ENCODE measurements at places on chromosomes 11 and 22.

- no peak for DNase-seq
Measured at GRCh38 chr11:44016131-44016530, 31.6 kb upstream of the ACCSL start.

DNA sequence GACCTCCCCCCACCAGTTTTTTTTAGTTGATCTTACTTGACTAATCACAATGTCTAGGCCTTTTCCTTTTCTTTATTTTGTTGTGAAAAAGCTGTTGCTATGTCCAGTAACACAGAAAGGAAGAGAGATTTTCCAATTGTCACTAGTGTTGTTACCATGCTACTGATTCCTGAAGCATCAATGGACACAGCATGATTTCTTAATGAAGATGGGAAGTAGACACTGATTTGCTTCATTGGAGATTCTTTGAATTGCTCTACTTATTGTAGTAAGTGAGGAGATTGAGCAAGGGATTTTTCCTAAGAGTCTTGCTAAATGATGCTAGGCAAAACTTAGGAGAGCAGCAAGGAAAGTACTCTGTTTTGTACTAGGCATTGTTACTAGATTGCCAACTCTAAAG, 4.6 kb downstream of the AASDHPPT start:
- no peak for DNase-seq

- DNase-seq = peak; percentile 29
Measured at GRCh38 chr11:986270-986951, 50.1 kb downstream of the MUC6 start.

GRCh38 chr11:92790926-92791616, 178.4 kb upstream of the MTNR1B start:
- no peak for DNase-seq

DNA sequence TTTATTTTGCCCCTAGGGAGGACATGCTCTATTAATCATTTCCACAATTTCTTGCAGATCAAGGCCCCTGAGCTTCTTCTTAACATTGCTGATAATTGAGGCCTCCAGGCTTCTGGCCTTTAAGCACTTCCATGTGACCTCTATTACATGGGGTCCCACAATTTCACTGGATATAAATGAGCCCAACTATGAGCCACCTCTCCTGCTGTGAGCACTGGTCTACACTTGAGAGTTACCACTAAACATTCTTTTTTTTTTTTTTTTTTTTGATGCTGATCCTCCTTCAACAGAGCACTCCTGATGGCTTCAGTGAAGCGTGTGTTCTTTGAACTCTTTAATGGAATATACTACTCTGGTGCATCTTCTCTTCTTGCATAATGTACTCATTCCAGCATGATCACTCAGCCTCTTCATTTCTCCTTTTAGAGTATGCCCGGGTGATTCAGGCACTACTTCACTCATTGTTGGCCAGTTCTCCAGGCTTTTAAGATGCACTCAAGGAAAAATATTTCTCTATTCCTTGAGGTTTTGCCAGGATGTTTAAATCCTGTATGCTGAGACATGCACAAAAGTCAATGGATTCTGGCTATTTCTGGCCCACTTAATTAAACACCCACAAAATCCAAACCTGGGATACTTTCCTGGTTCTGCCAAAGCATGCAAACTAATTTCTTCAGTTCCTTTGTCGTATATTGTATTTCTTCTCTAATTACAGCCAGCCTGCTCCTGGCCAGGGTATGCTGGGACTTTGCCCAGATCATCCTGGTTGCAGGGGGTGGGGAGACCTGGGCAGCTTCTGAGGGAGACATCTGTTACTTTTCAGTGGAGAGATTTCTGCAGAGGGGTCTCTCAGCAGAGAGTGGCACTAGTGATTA, 257.8 kb upstream of the LUZP2 start:
- DNase-seq = no peak

DNA sequence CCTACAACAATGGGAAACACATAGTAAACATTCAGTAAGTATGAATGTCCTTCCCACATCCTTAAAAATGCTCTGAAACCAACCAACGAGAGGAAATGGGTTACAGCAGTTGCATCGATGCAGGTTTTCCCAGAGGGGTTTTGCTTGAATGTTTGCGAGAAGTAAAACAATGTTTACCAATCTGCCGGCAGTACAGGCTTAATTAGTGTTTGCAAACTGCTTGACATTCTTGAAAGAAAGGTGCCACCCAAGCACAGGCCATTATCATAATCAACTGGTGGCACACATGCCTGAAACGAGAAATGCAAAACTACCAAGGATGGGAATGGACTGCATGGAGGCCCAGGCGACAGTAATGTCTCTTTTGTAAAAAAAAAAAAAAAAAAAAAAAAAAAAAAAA, 27.1 kb upstream of the OPCML start:
- DNase-seq = no peak

DNA sequence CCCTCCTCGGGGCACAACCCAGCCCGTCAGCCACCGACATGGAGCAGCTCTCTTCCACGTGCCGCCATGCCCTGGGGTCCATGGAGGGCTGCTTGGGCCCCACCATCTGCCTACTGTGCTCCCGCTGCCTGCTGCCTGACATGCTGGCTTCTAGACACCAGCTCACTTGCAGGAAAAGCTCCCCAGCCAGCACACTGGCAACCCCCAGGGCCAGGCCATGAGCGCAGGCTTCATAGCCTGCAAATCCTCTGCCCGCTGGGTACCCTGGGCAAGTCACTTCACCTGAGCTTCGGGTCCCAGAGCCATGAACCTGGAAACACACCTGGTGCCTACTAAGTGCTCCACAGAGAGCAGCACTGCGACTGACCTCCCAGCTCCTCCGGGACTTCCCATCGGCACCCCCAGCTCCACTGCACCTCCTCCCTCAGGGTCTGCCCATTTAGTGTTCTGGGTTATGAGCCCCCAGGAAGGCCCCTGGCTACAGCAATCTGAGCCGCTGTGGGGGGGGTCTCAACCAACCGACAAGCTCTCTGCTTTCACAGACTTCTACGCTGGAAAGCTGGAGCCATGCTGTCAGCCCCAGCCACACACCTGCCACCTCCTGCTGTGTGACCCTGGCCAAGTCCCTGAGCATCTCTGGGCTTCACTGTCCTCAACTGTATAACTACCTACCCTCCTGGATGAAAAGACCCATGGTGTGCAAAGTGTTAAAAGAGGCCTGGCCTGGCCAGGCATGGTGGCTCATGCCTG, 139.2 kb downstream of the CRYBB2 start:
- DNase-seq = no peak

DNA sequence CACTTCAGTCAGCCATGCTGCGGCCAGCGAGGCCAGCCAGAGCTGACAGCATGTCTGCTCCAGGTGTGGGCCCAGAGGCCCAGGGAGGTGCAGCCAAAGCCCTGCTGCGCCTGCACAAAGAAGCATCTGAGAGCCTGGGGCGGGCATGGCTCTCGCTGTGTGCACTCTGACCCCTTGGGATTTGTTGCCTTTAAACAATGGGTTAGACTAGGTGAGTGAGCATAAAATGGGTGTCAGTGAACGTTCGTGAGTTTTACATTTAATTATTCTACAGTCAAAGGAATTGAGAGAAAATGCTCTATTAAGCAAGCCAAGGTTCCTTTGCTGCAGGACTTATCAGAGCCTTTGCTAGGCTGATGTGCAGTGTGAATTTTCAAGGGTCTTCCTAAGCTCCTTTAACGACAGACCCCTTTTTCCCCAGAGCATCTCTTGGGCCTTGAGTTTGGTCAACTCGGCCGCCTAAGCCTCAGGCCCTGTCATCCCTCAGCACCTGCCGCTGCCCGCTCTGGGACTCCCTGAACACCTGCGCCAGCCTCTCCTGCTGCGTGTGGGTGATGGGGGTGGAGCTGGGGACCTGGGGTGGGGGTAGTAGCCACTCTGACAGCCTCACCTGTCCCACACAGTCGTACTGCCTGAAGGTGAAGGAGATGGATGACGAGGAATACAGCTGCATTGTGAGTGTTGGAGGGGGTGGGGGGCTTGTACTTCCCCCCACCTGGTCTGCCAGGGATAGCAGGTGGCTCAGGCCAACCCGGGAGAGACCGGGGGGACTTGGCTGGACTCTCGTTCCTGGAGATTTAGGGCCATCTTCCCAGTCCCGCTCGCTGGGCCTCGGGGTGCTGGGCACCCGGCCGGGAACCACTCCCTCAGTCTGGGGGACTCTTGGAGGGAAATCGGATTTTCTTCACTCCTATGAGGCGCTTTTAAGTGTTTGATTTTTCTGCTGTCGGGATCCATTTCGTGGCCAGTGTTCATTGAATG, 10.5 kb downstream of the SLC16A8 start:
- DNase-seq = no peak

DNA sequence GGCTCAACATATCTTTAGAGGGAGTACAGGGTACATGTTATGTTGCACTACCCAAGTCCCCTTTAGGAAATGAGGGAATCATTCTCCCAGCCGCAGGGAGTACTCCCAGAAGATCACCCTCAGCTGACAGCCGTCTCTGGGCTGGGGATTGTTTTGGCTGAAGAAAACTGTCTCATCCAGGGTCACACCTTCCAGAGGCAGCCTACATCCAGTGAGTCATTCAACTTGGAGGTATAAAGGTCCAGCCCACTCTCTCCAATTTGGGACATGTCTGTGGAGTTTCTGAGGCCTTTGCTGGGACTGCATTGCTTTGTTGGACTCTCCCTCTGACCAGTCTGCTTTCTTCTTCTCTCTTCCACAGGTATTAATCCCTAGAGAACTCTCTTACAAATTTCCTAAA, 42.1 kb downstream of the RASSF10 start:
- DNase-seq = no peak
